ENCODE measurements at places on chromosomes 5 and 9.

DNA sequence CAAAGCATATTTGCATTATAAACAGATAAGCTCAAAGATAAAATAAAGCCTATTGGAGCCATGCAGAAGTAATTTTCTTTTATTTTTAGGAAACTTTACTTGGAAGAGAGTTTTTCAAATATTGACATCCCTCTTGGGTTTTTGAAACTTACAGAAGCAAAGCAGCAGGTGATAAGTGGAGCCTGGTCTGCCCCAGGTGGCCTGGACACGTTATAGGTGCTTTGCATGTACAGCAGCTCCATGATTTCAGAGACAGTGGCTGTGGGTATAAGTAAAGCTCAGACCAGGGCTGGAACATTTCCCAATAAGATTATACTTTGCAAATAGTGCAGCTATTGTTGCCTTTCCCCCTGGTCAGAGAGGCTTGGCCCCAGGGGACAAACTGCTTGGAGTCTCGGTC is 51.5 kb downstream of the CCDC192 start:
- DNase-seq = no peak

- no peak for DNase-seq
These were observed 2.4 kb downstream of the TMOD1 start for GRCh38 chr9:97503862-97504210.

GRCh38 chr5:61823065-61823464 is 482.9 kb upstream of the KIF2A start:
- no peak for DNase-seq

GRCh38 chr5:38796742-38797108 is 49.1 kb upstream of the OSMR start:
- DNase-seq = no peak

GRCh38 chr5:159027504-159027903 is 72.2 kb downstream of the EBF1 start:
- DNase-seq = no peak

DNA sequence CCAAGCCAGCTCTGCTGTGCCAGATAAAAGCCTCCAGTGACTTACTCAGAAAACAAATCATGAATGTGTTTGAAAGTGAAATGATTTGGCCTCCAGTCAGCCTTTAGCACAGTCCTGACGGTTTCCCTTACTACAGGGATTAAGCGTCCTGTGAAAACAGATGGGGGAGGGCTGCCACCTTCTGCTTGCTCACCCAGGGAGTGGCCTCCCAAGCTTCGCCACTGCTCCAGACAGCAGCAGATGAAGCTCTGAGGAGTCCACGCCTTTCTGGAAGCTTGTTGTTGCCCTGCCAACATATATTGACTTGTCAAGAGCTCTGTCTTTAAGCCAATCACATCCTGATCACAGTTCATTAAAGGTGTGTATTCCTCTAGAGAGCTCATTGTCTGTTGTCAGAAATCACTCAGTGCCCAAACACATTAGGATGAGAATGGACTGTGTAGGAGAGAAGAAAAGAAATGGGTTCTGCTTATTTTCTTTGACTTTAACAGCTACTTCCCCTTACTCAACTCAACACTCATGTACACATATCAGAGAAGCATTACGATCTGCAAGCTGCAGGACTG is 4.9 kb upstream of the FYB1 start:
- no peak for DNase-seq

DNA sequence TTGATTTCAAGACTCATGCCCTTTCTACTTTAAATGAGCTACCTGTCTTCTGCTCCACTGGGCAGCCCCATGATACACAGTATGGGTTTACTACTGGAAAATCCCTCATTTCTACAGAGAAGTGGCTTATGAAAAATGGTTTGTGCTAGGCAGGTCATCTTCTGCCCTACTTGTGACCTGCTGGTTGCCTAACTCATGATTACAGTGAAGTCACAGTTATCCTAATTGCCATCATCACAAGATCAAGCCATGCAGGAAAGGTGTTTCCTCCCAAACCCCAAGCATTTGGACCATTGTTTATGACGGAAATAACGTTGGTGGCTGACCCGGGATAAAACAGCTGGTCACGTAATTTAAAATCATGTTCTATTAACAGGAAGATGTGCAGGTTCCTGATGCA is 330.6 kb downstream of the ACTL7B start:
- DNase-seq = no peak

DNA sequence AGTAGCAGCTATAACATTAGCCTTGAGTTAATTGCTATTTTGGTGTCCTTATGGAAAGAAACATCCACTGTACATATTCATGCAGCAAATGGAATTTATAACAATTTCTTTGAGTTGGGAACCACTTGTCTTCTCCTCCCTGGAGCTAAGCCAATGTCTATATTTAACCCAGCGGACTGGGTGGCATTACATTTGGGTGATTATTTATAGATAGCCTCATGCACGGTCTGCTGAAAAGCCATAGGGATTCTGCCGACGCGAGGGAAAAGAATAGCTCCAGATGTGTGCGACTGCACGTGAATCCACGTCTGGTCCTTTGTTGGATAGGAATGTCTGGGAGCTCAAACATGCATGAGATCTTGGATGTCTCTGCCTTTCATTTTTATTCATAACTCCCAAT is 157.5 kb upstream of the BRINP1 start:
- no peak for DNase-seq
